ENCODE measurements at places on chromosomes 16 and 17.
A peak's percentile ranks its signal among the peaks of the same experiment; 100 is the strongest.

DNA sequence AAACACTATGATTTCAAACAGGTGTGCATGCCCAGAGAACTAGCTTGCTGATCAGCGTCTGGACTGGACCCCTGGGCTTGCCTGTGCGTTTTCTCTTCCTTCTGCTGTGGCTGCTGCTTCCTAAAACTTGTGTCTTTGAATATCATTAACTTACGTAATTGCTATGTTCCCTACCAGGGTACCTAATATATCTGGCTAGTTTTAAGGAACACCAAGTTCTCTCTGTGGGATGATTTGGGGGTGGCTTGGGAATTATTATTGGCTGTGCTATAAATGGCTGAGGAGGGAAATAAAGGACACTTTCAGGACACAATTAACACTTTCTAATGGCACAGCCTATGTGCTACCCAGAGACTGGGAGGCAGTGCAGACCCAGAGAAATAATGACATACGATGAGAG is 606.0 kb upstream of the RBFOX1 start:
- no peak for DNase-seq

DNA sequence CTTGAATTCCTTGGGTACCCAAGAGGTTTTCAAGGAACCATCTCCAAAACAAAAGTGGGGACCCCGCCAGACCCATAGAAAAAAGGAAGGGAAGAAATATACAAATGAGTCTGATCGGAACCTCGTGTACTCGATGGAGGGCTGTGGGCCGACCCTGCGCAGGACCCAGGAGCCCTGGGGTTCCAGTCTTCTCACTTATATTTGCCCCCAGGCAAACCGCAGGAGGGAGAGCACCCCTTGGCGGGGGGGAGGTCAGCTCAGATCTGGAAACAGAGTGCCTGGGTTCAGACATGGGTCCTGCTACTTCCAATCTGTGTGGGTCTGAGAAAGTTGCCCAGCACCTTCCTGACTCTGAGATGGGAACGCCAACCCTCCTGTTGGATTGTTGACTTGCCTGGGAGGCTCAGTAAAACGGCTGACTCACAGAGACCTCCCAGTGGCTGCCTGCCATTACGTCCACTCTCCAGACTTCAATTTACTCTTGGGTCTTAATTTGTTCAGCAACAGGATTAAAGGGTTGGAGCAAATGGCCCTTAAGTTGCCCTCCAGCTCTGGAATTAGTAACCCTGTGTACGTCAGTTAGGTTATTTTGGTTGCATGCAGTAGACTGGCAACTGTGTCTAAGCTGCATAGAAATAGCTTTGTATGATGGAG is 24.9 kb upstream of the CACNG4 start:
- DNase-seq = no peak

GRCh38 chr16:10787304-10787703 is 31.3 kb downstream of the TVP23A start:
- DNase-seq = no peak

DNA sequence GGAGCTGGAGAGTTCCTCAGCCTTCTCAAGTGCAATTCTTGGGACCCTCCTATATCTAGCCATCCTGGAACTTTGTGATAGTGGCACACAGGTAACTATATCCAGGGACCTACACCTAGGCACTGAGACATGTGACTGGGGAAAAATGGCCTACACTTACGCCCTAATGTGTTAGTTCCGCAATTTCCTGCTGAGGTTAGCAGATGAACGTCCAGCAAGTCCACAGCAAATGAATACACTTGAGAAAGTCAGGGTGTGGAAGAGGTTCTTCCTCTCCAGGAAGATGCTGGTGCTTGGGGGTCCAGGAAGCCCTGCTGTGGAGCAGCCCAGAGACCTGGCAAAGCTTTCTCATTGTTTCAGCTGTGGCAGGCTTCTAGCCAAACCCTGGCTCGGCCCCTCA is 20.8 kb downstream of the PIK3R5 start:
- DNase-seq = no peak

GRCh38 chr17:64411999-64412771 is 21.5 kb upstream of the PECAM1 start:
- DNase-seq = peak; percentile 46

- peak; percentile 15 for DNase-seq
Observed at GRCh38 chr17:82799591-82799990, 40.2 kb downstream of the ZNF750 start.

DNA sequence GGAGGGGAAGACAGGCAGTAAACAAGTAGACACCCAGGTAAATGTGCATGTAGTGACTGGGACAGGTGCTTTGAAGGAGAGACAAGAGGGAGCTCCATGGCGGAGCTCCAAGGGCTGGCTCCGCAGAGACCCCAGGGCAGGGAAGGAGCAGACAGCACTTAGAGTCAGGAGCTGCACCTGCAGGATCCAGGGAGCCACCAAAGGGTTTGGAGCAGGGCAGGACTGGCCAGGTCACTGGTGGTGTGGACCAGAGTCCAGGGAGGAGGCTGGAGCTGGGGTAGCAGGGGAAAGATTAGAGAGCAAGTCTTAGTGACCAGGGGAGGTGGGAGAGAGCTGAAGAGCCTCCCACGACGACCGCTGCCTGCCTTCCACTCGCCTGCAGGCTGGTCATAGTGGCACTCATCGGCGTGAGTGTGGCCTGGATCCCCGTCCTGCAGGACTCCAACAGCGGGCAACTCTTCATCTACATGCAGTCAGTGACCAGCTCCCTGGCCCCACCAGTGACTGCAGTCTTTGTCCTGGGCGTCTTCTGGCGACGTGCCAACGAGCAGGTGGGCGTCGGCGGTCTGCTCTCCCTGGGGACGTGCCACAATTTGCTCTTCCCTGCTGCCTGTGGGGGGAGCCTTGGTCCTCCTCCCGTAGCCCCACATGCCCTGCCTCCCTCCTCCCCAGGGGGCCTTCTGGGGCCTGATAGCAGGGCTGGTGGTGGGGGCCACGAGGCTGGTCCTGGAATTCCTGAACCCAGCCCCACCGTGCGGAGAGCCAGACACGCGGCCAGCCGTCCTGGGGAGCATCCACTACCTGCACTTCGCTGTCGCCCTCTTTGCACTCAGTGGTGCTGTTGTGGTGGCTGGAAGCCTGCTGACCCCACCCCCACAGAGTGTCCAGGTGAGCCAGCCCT is 14.7 kb upstream of the FAM83G start:
- no peak for DNase-seq

DNA sequence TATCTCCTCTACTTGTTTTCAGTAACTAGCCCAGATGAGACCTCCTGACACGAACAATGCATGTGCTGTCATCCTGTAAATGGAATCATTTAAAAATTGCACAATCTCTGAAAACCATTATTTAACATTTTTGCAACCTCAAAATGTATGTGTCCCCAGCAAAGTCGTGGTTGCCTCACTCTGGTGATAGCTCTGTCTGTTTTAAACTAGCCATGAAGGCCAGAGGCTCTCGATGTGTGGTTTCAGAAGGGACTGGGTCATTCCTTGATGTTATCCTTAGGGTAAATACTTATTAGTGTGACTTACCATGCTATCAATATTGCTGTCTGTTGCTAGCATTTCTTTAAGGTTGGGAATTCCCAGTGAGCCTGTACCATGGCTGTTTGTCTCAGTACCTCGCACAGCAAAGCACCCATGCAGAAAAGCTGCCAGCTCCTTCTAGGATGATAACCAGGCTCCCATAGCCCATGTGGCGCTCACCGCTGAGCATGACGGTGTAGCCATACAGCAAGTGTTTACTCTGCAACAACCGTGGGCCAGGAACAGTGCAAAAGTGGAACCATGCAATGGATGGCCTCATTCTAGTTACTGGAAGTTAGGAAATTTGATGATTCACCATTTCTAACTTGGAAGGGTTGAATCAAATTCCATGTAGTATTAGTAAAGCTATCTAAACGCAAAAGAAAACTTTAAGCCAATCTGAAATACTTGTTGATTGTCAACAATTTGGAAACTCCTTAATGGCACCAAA is 2.9 kb upstream of the PGS1 start:
- no peak for DNase-seq

- DNase-seq = no peak
Observed at GRCh38 chr16:81589975-81590650, 145.5 kb downstream of the CMIP start.

GRCh38 chr17:65498816-65499215 is 62.6 kb downstream of the AXIN2 start:
- no peak for DNase-seq

DNA sequence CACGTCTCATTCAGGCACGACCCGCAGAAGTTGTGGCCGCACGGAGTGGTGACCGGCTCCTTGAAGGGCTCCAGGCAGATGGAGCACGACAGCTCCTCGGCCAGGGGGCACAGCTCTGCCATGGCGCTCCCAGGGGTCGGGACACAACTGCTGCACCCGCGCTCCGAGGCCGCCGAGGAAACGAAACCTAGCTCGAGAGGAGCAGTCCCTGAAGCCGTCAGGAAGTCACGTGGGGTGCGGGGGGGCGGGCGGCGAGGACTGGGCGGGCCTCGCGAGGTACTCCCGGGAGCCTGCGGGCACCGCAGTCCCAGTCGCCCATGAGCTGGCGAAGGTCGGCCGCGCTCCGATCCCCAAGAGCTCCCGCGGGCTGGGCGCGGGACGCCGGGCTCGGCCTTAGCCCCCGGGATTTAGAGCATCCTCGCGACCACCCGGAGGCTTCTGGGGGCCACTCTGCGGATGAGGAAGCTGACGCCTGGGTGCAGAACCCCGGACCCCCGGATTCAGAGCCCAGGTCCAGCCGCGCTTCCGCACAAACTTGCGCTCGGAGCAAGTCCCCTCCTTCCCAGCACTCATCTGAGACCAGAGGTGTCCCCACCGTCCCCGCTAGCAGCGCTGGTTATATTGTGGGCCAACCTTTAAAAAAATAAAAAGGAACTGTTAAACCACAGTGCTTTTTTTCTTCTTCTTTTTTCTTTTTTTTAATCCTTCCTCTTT is at the start of gene TRIM25:
TSS of gene TRIM25 (minus strand) at position 183 of the 714 bp plus-strand sequence. CDS start at position 122, 61 bp downstream.
- peak; percentile 92 for DNase-seq

DNA sequence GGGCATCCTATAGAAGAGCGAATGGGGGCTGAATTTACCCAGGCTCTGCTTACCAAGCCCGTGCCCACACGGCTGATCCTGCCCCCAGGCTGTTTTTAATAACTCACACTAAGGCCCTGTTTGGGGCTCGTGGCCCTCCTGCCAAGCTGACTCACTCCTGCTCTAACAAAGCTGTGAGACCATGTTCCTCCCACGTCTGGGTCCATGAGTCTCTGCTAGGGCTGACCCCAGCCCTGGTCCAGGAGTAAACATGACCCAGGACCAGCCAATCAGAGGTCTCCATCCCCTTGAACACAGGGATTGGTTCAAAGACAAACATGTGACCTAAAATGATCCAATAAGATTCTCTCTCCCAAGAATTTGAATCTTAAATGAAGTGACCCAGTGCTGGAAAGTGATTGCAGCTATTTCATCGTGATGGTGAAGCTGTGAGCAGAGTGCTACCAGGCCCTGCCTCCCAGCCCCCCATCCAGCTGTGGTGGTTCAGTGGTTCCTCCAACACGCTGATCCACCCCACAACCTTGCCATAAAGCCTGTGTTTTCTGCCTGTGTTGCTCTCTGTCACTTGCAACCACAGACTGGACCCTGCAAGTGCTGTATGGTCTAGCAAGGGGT is 57.2 kb downstream of the C16orf82 start:
- DNase-seq = no peak

DNA sequence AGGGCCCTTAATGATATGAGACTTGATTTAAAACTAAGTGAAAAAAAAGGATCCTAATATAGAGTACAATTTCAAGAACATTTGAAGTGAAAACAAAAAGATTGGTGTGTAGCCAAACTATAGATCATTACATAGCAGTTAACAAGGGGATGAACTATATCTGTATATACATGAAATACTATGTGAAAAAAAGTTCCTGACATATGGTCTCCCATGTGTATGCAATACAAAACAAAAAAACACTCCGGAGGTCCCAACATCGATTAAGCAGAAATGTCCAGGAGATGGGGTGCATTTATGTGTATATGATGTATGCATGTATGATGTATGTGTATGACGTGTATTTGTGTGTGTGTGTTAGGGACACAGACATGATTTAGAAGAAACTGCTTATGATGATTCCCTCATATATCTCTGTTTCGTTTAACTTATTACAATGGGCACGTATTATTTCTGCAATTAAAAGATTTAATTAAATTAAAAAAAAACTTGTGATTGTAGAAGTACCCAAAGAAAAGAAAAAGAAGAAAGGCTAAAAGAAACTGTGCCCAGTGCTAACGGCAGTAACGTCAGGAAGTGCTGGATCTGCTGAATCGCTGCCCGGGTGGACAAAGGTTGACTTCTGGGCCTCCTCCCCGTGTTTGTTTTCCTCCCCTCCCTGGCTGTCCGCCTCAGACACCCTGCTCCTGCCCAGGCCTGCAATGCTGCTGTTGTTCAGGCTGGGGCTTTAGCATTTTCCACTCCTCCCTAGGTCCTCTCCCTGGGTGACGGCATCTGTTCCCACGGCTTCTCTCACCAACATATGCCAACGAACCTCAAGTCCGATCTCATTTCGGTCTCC is 36.9 kb downstream of the TBX4 start:
- DNase-seq = no peak

GRCh38 chr16:27736431-27736830 is 186.5 kb downstream of the KATNIP start:
- no peak for DNase-seq

DNA sequence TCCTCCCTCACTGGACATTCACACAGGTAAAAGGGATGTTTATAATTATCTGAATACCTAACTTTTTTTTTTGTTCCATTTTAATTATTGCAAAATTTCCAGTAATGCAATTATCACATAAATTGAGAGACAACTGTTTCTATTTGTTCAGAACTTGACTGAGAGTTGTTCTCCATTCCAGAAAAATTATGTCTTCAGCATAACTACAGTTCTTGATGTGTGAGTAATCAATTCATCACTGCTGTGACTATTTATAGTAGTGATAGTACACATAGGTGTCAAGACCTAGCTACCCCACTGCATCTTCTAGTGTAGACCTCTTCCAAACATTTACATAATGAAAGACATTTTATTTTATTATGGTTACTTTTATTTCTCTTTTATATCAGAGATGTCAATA is 5.8 kb upstream of the TNRC6A start:
- no peak for DNase-seq

DNA sequence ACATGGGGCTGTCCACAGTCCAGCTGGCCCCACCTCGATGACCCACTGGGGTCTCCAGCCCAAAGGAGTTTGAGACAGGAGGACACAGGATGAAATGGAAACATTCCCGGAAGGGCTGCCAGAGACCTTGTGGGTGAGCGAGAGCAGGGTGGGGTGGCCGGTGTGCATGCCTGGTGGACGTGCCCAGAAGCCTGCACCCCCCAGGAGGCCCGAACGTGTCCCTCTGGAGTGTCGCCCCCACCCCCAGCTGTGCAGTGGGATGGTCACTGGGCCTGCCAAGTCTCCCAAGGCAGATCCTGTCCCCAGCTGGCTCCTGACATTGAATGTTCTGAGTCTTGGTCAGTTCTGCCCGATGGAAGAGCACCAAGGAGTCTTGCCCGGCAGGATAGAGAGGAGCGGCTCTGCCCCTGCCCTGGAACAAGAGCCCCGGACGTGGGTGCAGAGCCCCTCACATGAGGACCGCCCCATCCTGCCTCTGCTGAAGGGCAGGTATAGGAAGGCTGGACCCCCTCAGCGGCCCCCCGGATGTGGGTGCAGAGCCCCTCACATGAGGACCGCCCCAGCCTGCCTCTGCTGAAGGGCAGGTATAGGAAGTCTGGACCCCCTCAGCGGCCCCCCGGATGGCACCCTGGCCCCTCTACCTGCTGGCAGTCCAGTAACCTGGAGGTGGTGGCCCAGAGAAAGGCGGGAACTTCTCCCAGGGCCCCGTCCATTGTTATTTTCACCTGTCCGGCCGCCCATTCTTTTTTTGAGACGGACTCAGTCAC is 3.1 kb upstream of the CAPN15 start:
- DNase-seq = no peak

GRCh38 chr17:3594976-3595375 is 14.2 kb downstream of the TRPV1 start:
- no peak for DNase-seq

Data from left hindlimb (tissue), 1 donor.